Glomerular endothelial cell (primary cell): ENCODE measurements at places on chromosomes 11 and 22. TPM values are rescaled to one million over a fixed set of nuclear protein-coding genes. Genes with fewer than 3 reads are reported as not detected.

DNA sequence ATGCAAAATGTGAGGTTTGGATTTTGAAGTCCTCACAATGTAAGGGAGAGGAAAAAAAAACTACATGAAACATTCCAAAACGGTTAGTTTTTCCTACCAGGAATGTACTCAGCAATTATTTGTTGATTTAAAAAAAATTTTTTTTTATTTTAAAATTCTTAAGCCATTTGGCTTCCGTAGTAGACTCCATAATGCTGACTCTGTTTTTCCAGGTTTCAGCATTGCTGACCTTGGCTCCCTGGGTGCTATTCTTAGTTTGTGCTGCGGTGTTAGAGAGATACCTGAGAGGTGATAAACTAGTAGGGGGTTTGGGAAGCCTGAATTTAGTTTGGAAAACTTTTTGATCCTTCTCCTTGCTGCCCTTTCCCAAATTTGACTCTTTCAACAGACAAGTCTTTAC lies 10.6 kb downstream of the STT3A start:
- DNase-seq = no peak

GRCh38 chr11:67278939-67279588 lies 10.0 kb upstream of the ANKRD13D start:
- no peak for DNase-seq

- DNase-seq = no peak
These were observed 21.3 kb downstream of the SIK2 start for GRCh38 chr11:111623527-111624030.

SYT13 gene
- total RNA-seq = 0.05 and 0.06 TPM in 2 replicates

DNA sequence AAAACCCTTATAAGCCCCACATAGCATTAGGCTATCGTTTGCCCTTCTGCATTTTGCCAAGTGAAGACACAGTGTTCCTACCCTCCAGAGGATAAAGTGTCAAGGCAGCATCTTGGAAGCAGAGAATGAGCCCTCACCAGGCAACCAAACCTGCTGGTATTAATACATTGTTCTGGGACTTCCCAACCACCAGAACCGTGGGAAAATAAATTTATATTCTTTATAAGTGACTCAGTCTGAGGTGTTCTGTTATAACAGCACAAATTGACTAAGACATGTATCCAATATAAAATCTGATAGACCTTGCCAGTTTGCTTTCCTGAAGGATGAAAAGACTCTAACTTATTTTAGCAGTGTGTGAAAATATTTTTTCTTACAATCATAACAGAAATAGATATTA lies 792.5 kb upstream of the LRRC4C start:
- DNase-seq = no peak

DNA sequence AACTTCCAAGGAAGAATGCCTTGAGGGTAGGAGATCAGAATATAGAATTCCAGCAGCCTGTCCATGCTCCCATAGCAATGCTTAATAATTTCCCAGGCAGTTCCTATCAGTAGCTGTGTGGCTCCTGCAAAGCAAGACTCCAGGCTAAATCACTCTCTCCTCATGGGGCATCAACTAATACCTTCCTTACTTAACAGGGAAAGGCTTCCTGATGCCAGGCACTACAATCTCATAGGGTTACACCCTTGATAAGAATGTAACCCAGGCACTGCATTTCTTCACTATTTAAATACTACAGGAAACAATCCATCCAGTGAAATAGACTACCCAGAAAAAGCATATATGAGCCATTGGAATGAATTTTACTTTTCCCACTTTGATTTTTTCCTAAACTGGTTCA lies 615.0 kb upstream of the ARHGAP42 start:
- DNase-seq = no peak

DNA sequence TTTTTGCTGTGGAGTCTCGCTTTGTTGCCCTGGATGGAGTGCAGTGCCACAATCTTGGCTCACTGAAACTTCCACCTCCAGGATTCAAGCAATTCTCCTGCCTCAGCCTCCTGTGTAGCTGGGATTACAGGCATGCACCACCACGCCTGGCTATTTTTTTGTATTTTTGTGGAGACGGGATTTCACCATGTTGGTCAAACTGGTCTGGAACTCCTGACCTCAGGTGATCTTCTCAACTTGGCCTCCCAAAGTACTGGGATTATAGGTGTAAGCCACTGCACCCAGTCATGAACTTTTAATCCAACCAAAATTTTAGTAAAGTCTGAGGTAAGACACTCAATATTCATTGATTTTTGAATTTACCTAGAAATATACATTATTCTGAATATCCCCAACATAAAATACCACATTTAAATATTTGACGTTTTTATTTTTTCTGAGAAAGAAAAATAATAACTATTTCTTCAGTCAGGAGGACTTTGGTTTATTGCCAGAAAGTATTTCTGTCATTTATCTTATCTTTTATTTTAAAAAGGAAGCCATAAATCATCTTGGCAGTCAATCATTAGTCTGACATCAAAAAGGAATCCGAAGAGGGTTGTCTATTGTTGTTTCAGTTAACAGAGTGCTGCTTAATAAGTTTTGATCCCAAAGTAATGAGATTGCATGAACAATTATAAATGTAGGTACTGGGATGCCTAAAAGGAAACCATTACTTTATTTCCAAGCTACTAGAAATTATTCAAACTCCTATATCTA lies 102.2 kb upstream of the GRIA4 start:
- no peak for DNase-seq

GRCh38 chr11:60944490-60945294 lies 7.3 kb downstream of the SLC15A3 start:
- DNase-seq = no peak

- no peak for DNase-seq
These were observed 23.9 kb downstream of the ELFN2 start for GRCh38 chr22:37403267-37403960.

PNPLA5 gene
- total RNA-seq = not detected in 2 replicates

GRCh38 chr11:65505466-65506289 lies 6.8 kb downstream of the MALAT1 start:
- DNase-seq = no peak

- DNase-seq = no peak
These were observed 26.9 kb downstream of the ARVCF start for GRCh38 chr22:19989725-19990067.

GRCh38 chr11:110356762-110357671 lies 60.6 kb upstream of the RDX start:
- no peak for DNase-seq

DNA sequence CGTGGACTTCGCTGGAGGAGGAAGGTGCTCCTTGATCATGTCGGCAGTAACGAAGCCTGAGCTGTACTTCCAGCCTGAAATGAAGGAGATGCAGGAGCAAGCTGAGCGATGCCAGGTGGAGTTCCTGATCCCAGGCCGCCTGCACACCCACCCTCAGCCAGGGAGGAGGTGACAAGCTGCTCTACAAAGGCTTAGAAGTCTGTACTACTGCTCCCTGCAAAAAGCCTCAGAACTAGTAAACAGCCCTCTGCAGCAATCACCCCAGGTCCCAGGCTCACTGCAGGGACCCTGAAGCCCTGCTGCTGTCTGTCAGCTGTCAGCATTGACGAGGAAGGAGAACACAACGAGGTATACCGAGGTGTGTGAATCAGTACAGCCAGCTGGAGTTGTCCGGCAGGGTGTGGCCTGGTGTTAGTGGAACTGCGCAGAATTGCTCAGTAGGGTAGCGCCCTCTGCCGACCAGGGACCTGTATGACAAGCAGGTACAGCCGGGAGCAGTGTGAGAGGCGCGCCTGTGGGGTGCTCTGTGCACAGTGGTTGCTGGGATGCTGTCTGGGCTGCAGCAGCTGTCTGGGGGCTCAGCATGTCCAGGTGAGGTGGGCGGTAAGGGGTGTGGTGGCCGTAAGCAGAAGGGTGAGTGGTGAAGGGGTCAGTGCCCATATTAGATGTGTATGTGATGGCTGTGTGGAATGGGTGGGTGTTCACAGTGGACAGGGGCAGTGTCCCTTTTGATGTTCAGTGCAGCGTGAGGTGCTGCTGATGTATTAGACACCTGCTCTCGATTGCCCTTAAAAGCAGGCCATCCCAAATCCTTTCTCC lies 7.6 kb downstream of the CYB5R2 start:
- DNase-seq = peak; percentile 25

SLCO2B1 gene
- 0.97 and 5.4 TPM in 2 replicates for total RNA-seq

NXPE4 gene
- total RNA-seq = not detected in 2 replicates

- DNase-seq = no peak
These were observed 97.5 kb downstream of the CSTPP1 start for GRCh38 chr11:47034091-47034490.

- no peak for DNase-seq
These were observed 397.4 kb downstream of the SOX6 start for GRCh38 chr11:15958910-15959309.

DNA sequence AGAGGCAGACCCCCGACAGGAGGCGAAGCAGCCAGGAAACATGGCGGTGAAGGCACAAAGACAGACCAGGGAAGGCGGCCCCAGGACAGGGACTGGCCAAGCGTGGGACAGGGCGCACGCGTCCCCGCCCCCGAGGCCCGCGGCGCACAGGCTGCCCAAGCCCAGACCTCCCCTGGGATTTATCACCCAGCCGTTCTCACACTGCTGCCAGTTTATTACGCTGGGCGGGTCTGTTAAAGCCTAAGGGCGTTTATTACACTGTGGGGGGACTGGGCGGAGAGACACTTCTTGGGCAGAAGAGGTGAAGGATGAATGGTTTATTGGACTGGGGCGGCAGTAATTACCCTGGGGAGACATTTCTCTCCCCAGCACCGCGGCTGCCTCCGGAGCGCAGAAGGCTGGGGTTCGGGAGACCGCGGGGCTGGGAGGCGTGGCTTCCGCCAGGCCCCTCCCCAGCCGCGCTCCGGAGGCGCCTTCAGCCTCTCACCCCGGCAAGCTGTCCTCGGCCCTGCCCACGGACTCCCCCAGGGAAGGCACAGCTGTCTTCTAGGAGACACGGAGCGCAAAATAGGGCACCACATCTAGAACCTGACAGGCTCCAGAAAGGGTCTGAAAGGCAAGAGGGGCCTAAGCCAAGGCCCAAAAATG lies 47.1 kb downstream of the SLC22A12 start:
- no peak for DNase-seq

DNA sequence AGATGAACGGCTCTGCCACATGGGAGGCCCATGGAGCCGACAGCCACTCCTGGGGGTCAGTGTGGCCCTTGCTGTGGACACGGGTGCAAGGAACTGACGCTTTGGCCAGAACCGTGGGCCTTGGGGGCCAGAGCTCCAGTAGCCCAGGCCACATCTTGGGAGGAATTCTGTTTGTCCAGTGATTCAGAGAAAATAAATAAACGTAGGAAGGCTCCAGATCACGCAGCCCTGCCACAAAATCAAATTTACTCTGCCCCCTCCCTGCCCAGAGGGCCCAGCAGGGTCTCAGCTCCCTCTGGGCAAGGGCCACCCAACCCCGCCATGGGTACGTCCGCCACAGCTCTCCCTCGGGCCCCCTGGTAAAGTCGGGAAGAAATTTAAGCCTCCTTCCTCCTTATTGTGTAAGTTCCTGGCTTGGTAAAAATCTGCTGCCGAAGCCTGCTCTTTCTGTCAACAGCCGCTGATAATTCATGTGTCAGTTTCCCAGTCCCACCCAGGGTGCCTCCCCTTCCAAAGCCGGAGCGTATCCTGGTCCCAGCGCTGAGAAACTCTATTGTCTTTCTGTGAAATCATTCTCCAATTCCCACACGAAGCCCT lies 6.9 kb upstream of the MUC5AC start:
- DNase-seq = peak; percentile 12

- DNase-seq = no peak
These were observed 64.8 kb downstream of the UBASH3B start for GRCh38 chr11:122720107-122720881.

MYRF gene
- total RNA-seq = 6.0 and 10.7 TPM in 2 replicates

IL17REL gene
- total RNA-seq = not detected in 2 replicates

OR4A16 gene
- total RNA-seq = not detected in 2 replicates

GRCh38 chr11:16827139-16827538 lies 88.7 kb downstream of the C11orf58 start:
- DNase-seq = no peak

HTR3A gene
- total RNA-seq = not detected in 2 replicates

- DNase-seq = no peak
These were observed 109.3 kb downstream of the FBXO7 start for GRCh38 chr22:32583921-32584335.

CRELD2 gene
- total RNA-seq = 67.8 and 84.8 TPM in 2 replicates

MAPK8IP2 gene
- 0.29 and 0.58 TPM in 2 replicates for total RNA-seq

- no peak for DNase-seq
These were observed 59.5 kb upstream of the PHF21A start for GRCh38 chr11:46180736-46181135.
